ENCODE measurements at places on chromosomes 4 and X.

DNA sequence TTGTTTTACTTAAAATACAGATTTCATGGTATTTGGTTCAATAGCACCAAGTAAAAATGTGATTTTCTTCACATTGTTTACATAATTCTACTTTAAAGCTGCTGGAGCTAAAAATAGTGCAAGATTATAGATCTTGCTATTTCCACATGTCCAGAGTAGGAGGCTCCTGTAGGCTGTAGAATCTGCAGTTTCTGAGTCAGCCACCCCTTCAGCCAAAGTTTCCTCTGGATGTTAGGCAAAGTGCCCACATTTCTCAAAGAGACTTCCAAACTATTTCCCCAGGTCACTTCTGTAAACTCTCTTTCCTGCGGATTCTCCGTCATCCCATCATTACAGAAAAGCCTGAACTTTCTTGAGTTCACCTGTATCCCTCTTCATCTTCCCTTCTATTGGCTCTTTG, 342.5 kb upstream of the FSTL5 start:
- no peak for DNase-seq

DNA sequence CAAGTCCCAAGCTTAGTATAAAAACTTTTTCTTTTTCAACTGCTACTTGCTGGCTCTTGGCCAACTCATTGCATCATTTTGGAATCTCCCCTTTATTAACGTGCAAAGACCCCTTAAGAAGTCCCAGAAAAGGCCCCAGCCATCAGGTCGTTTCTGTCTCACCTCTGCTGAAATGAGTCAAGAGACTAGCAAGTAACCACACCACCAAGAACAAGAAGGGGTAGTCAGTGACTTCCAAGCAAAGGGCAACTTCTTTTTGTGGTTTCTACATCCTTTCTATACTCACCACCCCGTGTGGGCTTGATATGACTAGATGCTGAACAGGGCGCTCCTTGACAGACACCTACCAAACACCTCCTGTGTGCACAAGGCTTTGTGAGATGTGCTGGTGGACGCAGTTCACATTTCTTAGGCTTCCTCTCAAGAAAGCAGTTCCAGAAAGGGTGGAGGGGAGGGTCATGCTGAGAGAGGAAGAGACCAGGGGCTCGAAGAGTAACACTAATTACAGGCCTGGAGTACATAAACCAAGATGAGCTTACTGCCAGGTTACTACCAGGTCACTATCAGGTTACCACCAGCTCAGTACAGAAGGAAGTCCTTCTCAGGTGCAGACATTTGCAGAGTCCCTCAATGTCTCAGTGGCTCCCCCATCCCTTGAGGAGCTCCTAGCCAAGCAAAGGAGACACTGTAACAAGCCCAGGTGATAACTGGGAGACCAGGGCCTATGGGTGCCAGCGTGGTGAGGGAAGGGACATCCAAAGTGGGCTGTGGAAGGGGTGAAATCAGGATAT, 19.3 kb downstream of the JAKMIP1 start:
- no peak for DNase-seq

DNA sequence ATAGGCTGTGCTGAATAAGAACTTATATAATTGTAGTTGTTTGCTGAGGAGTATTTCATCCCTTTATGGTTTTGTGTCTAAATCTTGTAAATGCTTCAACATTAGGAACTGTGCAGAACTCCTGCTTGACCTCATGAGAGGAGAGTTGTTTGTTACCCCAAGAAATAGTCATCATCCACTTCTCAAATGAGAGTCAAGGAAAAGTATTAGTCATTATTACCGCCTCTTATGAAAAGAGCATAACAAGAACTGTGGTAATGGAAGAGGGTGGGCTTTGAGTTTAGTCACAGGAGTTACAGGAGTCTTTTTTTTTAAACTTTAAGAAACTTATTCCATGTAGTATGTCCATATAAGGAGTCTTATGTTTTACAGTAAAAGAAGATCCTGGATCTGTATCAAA, 132.9 kb downstream of the RAP1GDS1 start:
- no peak for DNase-seq

DNA sequence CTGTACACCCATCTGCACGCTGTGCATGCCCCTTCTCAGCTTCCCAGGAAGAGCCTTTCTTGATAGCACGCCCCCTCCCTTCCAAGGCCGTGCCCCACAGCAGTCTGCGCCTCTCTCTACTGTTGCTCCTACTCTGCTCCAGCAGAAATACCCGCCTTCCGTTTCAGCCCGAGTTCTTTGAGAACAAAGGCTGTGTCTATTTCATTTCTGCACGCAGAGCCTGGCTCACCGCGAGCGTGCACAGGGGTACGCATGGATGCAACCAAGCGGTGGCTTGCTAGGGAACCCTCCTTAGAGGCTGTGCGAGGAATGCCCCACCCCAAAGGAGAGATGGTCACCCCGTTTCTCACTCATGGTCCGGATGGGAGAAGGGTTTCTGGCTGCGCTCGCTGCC, 485 bp downstream of the AADAT start:
- DNase-seq = no peak

DNA sequence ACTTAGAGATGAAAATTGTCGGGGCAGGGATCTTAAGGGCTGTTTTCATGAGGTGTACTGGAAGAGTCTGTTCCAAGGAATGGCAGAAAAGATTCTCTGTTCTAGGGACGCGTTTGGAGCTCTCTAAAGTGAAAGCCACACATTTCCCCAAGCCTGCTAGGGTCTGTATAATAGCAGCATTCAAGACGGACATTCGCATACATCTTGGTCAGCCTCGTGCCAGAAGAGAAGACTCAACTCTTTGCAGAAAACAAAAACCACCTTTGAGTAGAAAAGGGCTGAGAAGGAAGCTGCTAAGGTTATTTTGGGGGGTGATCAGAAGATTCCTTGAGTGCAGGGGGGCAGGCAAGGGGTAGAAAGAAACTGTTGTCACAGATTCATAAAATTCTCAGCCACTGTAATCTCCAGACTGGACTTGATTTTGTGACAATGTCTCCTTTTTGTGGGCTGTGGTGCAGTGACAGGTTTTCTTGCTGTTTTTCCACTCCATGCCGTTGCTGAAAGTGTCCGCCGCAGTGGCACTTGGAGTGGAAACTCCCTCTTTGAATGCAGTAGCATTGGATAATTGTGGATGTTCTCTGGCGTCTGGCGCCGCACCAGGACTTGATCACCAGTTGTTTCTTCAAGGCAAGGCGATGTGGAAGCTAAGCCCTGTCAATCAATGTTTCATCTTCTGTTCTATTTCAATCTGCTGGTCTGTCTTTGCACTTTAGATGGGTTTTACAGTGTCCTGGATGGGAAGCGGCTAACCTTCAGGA, 2.9 kb downstream of the GYG2 start:
- DNase-seq = no peak

DNA sequence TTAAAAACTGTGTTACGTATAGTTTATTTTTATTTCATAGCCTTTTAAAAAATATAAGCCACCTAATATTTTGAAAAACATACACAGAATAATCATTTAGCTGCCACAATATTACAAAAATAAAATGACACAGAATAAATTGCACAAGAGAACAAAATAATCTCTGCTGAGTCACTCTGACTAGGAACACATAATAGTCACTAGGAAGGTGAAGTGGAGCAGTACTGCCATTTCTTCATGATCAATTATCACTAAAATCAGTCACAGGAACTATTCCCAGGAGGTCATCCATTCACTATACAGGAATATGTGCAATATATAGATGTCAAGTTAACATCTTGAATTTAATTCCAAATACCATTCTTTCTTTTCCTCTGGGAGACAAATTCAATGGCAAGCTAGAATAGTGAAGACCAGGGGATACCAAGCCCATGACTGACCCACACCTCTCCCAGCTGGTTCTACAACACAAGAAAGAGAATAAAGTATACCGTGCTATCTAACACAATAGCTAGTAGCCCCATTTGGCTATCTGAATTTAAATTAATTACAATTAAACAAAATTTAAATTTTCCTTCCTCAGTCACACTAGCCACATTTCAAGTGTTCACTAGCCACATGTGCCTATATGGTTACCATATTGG, 5.9 kb downstream of the SMIM43 start:
- no peak for DNase-seq

- DNase-seq = no peak
These were observed 669 bp downstream of the TMEM150C start for GRCh38 chr4:82560853-82561785.

- no peak for DNase-seq
These were observed 938.4 kb upstream of the FTHL17 start for GRCh38 chrX:32010212-32010611.

DNA sequence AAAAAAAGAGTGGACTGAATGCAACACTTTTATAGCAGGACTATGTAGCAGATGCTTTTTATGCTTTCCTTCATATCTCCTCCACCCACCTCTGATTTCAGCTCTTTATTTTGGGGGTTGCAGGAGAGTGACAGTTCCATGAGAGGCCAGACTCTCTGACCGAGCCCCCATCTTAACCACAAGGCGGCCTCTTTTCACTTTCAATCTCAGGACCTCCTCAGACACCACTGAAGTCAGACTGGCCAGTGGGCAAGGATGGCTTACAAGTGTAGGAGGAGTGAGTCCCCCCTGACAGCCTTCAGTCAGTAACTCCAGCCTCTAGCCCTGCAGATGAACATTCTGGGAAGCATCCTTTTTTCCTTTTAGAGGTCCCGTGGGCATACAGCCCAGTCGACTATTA, 140.8 kb downstream of the FRAS1 start:
- no peak for DNase-seq

DNA sequence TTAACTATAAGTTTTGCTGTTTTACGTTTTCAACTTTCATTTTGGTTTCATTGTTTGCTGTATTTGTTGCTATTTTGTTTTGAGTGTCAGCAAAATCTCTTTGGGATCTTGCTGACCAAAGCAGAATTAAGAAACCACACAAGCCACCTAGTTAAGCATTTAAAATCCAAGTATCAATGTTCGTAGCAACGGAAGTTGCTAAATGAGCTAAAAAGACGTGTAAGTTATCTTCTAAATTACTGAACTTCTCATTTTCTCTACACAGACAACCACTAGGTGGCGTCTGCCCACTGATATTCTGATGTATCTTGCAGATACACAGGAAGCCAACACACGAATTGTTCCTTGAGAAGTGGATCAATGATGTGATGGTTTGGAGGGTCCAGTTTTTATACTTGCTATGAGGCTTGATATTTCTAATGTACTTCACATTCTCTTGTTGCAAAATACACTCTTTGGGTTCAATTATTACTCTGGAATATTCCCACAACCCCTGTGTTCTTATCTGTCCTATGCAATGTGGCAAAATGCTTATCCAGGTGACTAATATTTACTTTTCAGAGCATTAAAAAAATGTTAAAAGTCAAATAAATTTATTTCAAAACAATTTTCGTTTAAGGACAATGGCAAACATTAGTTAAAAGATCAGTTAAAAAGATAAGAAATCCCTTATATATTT, 250.5 kb downstream of the TECRL start:
- no peak for DNase-seq

- DNase-seq = no peak
These were observed 106.3 kb downstream of the ZAR1 start for GRCh38 chr4:48596336-48596735.

- no peak for DNase-seq
These were observed 14.8 kb downstream of the ELOVL6 start for GRCh38 chr4:110183643-110184042.

DNA sequence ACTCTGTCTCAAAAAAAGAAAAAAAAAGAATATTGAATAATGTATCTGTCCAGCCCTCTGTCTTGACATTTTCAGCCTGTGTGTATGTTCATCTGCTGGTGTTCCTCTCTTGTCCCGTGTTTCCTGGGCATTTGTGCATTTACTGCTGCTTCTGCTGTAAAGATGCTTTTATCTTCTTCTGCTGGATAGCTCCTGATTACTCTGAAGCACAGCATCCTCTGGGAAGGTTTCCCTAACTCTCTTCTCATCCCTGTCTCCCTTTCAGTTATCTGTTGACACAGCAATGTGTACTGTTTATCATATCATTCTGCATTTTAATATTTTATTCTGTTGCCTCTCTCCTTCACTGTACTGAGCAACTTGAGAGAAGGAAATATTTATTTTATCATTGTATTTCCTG, 74.2 kb upstream of the HPGD start:
- no peak for DNase-seq

- no peak for DNase-seq
These were observed 646 bp upstream of the FAM3A start for GRCh38 chrX:154516656-154517100.

GRCh38 chr4:150207871-150208270, 129.6 kb downstream of the DCLK2 start:
- no peak for DNase-seq

GRCh38 chr4:100509386-100509785, 8.4 kb downstream of the EMCN start:
- DNase-seq = no peak

DNA sequence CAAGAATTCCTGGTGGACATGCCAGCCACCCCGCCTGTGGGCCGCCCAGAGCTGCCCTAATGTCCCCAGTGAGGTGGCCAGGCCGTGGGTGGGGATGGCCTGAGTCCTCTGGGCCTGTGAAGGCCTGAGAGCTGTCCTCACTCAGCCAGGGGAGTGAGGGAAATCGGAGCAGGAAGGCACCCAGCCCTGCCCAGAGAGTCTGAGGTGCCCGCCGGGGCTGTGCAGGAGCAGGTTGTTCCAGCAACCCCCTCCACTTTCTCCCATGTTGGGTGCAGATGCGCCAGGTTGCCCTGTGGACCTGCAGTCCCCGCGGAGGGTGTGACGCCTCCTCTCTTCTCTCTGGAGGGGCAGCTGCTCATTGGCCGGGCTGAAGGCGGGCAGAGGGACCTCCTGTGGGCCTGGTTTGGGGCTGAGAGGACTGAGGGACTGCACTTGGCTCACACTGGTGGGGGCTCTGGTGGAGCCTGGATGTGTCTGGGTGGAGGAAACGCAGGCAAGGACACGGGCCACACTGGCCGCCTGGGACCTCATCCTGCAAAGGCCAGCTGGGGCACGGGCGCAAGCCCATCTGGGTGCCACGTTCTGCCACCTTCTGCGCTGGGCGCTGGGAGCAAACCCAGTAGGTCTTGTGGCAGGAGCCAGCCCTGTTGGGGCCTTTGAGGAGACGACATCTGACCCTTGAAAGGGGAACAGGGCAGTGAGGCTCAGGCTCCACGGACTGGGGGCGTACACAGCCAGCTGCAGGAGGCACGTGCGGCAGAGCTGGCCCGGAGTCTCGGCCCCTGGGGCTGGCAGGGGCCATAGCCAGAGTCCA, 14.0 kb downstream of the DOK7 start:
- DNase-seq = no peak

- DNase-seq = no peak
These were observed 192.9 kb upstream of the RBPJ start for GRCh38 chr4:26127851-26128337.

DNA sequence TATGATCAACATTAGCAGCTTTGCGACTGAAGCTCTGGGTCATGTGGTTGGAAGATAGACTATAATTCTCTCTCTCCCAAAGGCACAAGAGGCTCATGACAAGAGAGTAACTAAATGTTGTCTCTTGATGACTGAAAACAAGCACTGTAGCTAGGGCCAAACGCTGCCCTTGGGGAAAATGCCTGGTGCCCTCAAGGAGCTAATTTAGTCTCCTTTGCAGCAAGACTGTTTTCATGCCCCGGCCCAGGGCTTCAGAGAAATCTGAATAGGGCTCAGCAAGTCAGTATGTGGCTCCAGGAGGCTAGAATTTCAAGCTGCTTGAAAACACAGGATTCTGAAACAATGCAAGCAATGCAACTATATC, 411.9 kb downstream of the GPAT3 start:
- no peak for DNase-seq

GRCh38 chr4:2085496-2085901, 26.4 kb downstream of the NAT8L start:
- no peak for DNase-seq

- DNase-seq = no peak
These were observed 521.0 kb downstream of the IQCM start for GRCh38 chr4:149294601-149295000.

All from stimulated activated CD8-positive, alpha-beta memory T cell treated with anti-CD3 and anti-CD28 coated beads, Interleukin-4, amount 100 ng/mL, for 4 hours (primary cell).